EH (cell line): ENCODE measurements at places on chromosomes 1 and 21.
A peak's percentile ranks its signal among the peaks of the same experiment; 100 is the strongest.

GRCh38 chr1:155175927-155176371 lies 2.3 kb downstream of the TRIM46 start:
- DNase-seq, result no peak

GRCh38 chr1:44090429-44091252 lies 28.0 kb upstream of the KLF17 start:
- DNase-seq, result no peak

- no peak for DNase-seq
Measured at GRCh38 chr1:240877605-240878004, 265.6 kb upstream of the GREM2 start.

GRCh38 chr1:239858057-239858456 lies 233.6 kb upstream of the FMN2 start:
- no peak for DNase-seq

GRCh38 chr1:98203466-98203865 lies 282.6 kb upstream of the DPYD start:
- peak; percentile 67 for DNase-seq

DNA sequence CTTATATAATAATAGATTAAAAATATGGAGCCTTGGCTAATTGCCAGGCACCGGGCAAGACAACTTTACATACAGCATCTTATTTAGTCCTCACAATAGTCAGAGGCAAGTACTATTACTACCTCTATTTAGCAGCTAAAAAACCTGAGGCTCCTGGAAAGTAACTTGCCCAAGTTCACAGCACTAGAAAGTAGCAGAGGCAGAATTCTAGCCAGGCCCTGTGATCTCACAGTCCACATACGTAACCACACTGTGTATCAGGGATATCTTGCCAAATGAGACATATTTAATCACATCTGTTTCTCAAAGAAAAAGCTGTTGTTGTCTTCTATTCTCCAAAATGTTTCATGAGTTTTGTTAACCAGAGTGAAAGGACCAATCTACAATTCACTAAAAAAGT lies 378.5 kb downstream of the PLPP3 start:
- no peak for DNase-seq

GRCh38 chr1:202462342-202463076 lies 114.0 kb downstream of the PPP1R12B start:
- no peak for DNase-seq

DNA sequence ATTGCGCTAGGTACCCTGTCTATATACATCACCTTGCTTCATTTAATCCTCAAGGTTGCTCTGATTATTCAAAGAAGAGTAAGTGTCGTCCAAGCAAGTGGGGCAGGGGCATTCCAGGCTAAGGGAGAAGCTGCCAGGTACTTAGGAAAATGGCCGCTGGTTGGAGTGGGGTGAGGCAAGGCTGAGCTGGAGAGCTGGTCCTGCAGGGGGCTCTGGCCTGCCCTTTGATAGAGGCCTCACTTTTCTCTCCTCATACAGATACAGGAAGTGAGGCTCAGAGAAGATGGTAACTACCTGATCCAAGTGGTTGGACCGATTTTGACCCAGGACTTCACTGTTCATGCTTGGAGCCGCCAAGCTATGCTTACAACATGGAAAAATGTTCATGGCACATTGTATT lies 86.9 kb upstream of the ZBTB40 start:
- DNase-seq, result no peak

DNA sequence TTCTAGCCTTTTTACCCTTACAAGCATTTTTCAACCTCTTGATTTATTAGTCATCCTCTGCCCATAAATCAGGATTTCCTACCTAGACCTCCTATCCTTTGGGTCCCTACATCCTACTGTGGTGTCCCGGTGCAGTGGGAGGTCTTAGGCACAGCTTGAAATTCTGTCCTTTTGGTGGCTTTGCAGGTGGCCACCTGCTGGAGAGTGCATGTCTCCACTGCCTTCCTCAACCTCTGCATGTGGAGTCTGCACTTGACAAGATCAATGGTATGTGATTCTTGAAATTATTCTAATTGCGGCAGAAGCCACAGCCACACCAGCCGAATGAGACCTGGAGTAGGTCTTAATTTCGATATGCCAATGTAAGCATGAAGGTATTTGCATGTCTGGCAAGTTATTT lies 11.4 kb upstream of the KCNA3 start:
- DNase-seq, result no peak

DNA sequence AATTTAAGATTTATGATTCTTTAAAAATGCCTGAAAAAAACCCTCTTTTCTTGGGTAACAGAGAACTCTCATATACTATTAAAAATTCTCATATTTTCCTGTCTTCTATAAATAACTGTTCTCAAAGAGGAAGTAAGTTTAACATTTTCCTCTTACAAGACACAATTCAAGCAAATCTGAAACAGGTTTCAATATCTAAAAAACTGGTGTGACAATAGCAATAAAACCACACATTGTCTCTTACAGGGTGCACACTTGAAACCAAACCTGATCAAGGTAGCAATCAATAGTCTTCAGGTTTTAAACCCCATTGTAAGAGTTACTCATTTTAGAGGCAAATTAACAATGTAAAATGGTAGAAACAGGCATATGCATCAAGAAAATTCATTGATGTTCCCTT lies 28.0 kb downstream of the FUBP1 start:
- DNase-seq, result no peak

GRCh38 chr1:118366286-118366685 lies 181.3 kb upstream of the SPAG17 start:
- DNase-seq, result peak; percentile 84

- no peak for DNase-seq
Measured at GRCh38 chr1:217403026-217403720, 227.7 kb downstream of the GPATCH2 start.

GRCh38 chr1:45971335-45971734 lies 161.1 kb downstream of the PIK3R3 start:
- DNase-seq, result no peak

DNA sequence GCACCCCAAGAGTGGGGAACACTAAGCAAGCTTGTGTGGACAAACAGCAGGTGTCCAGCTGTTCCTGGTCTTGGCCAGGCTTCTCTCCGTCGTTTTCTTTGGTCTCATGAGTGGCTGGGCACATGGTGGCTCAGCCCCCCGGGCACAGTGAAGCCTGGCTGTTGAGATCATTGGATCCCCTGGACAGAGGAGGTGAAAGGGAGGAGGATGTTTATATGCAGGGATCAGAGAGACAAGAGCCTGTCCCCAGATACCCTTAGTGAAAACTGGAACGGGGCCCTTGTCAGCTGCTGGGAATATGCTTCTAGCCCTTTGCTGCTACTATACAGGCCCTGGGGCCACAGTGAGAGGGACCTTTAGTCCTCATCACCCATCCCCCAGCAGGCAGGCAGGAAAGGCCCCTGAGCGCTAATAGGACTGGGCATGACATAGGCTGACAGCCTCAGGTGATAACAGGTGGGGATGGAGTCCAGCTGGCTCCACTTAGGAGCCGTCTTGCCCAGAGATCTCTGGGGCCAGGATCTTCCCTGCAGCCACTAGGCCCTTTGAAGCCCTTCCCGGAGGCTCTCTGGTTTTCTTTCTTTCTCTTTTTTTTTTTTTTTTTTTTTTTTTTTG lies 16.4 kb downstream of the EPHA8 start:
- no peak for DNase-seq

DNA sequence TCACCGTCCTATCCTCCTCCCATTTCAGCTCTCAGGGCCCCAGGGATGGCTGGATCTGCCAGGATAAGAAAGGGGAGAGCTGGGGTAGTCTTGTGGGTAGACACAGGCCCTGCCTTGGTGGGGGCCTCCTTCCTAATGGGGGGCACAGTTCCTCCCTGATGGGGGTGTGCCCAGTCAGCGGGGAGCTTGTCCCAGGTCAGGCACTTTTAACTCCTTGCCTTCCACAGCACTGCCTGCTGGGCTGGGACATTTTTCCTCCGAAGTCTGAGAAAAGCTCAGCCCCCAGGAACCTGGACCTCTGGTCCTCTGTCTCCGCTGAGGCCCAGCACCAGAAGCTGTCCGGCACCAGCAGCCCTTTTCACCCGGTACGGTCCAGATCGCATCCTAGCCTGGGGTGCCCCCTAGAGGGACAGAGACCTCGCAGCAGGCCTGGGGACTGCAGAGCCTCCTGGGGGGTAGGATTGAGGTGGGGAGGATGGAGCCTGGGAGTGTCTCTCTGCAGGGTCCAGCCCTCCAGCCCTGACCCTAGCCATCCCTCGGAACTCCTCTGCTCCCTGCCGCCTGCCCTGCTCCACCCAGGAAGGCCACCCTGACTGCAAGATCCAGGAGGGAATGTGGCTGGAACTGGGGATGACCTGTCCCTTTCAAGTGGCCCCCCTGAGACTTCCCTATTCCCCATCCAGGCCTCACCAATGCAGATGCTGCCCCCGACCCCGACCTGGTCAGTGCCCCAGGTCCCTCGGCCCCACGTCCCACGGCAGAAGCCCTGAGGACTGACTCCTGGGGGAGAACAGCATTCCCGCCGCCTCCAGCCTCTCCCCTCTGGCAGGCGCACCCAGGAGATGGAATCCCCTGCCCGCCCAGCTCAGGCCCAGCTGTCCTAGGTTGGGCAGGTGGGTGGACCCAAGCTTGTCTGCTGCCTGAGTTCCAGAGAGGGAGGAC lies 12.0 kb downstream of the MIIP start:
- DNase-seq, result peak; percentile 43

GRCh38 chr1:185767508-185768120 lies 33.4 kb downstream of the HMCN1 start:
- DNase-seq, result peak; percentile 15

DNA sequence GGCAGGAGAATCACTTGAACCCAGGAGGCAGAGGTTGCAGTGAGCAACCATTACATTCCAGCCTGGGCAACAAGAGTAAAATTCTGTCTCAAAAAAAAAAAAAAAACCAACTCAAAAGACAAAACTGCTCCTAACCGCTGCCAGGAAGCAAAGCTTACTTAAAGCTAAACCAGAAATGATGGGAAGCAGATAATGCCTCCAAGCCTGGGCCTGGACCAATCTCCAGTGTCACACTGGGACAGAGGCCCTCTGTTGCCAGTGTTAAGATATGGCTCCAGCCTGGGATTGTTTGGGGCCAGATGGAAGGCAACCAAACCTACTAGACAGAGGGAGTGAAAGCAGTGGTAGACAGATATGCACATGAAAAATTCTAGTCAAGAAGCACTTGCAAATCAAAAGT lies 36.9 kb downstream of the NSL1 start:
- DNase-seq, result no peak

- peak; percentile 90 for DNase-seq
Measured at GRCh38 chr1:223712194-223712849, at the start of gene CAPN2. Gene CAPN2 (plus strand): TSS chr1:223712539. CDS start chr1:223712641, 102 bp downstream.

DNA sequence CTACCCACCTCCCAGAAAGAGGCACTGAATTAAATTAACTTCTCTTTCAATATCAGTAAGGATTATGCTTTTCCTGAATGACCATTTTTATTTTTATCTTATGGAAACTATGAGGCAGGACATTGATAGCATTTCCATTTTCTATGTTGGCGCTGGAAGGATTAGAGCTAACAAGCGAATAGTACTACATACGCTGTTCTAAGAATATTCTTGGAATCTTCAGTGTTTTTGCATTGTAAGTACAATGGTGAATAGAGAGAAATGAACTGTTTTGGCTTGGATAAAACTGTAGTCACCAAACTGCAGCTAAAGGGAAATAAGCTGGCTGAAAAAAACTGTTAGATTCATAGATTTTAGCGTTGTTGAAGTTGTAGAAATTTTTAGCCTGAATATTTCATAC lies 779.0 kb upstream of the ADGRL4 start:
- no peak for DNase-seq

DNA sequence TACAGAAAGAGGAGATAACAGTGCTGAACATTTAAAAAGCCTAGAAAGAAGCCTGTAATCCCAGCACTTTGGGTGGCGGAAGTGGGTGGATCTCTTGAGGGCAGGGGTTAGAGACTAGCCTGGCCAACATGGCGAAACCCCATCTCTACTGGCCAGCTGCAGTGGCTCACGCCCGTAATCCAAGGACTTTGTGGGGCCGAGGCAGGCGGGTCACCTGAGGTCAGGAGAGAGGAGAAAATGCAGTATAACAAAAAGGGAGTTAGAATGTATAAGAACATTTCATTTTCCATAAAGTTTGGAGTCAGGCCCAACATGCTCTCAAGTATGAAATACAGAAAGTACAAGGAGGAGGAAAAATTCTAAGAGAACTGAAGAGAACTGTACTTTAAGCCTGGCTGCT lies 134.5 kb downstream of the SMYD3 start:
- DNase-seq, result no peak

- no peak for DNase-seq
Measured at GRCh38 chr1:92831368-92831761, 475 bp upstream of the RPL5 start.

DNA sequence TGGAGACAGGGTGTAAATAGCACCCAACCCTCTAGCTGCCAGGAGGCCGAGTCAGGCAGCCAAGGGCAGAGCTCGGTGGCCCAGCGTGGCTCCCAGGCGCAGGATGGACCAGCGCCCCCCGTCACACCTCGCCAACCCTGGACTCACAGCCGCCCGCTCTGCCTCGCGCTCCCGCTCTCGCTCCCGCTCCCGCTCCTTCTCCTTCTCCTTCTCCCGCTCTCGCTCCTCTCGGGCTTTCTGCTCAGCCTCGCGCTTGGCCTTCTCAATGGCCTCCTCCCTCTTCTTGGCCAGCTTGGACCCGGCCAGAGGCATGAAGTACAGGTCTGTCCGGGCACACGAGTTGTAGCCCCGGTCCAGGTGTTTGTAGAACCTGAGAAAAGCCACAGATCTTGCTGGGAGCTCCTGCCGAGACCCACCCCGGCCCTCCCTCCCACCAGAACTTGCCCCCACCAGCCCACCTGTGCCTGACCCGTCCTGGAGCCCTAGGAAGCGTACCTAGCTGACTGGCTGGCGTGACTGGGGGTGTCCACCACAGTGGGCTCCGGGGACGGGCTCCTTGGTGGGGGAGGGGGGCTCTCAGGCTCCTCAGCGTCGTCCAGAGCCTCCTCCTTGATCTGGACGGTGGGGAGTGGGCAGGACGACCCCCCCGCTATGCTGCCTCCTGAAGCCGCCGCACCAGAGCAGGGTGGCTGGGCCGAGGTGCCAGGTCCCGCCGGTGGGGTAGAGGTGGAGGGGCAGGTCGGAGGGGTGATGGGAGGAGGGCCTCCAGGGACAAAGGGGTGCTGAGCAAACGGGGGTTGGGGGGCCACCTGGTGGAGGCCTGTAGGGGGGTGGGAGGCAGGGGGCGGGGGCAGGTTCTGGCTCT lies 41.9 kb downstream of the SLC45A1 start:
- DNase-seq, result no peak

DNA sequence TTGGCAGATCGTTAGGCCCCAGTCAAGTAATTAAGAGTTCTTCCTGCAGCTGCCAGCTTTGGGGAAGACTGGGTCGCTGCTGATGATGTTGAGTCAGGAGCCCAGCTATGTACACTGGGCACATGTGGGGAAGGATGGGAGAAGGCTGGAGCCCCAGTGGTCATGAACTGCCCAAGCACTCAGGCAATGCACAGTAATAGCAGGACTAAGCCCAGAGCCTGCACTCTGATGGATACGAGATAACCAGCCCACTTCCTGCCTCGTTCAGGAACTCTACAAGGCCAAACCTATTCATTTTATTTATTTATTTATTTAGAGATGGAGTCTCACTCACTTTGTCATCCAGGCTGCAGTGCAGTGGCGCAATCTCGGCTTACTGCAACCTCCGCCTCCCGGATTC lies 81.1 kb upstream of the BTG3 start:
- DNase-seq, result no peak

GRCh38 chr1:245978915-245979314 lies 528.2 kb downstream of the SMYD3 start:
- peak; percentile 57 for DNase-seq
